ENCODE measurements at places on chromosomes 2 and 18.

- no peak for DNase-seq
Observed at GRCh38 chr2:2260696-2261268, 70.3 kb downstream of the MYT1L start.

DNA sequence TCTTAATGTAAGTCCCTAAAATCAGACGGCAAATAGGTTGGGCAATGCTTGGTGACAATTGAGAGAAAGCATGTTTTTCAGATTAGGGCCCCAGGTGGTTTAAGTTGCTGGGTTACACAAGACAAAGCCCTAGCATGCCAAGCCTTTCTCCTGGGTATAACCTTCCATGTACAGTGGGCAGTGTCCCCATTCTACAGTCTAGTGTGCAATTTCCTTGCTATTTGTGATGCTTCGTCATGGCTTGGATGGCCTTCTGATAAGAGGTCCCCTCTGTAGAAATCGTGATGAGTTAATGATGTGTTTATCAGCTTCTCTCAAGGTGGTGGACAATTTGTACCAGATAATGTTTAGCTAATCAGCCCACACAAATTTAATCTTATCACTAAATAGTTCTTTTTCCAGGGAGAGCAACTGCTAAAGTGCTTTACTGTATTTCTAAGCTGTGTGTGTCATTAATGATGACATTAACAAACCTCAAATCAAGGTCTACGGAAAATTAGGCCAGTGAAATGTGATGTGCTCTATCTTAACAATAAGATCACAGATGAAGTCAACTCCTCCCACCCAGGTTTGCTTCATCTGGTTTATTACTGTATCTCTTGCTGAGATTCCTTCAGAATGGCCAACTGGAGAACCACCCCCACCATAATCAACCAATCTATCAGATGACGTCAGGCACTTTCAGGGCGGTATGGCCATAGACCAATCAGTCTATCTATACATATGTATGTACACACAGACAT, 61.7 kb downstream of the PLB1 start:
- no peak for DNase-seq

DNA sequence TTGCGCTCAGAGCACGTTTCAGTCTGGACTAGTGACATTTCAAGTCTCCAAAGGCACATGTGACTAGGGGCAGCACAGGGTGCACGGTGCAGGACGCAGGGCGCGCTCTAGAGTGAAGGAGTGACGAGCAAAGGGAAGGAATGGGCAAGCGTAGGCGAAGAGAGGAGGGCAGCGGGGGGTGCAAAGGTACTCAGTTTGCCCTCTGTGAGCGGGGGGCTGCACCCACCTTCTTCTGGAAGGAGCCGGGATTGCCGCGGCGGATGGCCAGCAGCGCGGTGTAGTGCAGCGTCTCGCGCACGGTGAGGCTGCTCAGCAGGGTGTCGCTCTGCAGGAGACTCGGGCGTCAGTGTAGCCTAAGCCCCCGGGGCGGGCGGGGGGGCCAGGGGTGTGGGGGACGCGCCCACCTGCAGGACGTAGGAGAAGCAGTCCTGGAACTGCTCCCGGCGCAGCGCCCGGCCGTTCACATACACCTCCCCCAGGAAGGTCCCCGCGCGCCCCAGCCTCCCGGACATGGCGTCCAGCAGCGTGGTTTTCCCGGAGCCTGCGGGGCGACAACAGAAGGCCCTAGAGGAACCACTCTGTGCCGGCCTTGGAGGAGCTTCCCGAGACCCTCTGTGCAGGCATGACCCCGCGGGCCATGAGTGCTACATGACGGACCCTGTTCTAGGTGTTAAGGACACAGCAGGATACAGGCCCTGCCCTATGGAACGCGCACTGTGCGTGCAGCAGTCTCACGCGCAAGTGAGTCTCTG, 6.9 kb downstream of the ABCG5 start:
- no peak for DNase-seq

- DNase-seq, result no peak
Observed at GRCh38 chr2:110678457-110679336, 834 bp upstream of the BUB1 start.

- no peak for DNase-seq
Observed at GRCh38 chr2:180763263-180763989, 217.0 kb upstream of the UBE2E3 start.

DNA sequence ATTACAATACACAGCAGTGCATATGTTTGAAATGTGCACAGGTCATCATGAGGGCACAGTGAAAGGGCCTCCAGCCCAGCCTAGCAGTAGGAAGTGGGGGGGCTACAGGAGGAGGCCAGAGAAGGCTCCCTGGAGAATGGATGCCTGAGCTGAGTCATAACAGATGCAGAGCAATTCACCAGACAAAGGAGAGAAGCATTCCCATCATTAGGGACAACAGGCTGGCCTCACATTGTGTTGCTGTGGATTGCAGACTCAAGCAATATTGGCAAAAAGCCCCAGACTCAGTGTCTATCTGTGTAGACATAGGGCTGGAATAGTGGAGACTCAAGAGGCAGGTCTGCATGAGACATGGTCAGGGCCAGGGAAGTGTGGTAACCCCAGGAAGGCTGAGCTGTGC, 329.9 kb downstream of the DLGAP1 start:
- no peak for DNase-seq

DNA sequence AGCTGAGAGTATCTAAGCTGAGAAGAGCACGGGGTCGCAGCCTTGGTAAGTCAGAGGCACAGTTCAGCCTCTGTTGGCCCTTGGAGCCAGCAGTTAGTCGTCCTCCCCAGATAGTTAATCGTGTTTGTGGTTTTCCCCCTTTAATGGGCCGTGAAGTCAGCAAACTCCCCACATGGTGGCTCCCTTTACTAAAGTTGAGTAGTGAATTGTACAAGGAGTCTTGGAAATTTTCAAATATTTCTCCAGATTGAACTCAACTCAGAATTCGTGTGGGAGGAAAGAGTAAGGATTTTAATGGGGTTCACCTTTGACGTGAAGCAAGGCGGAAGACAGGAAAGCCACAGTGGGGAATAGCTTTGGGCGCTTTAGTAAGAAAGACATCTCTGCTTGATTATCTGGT, 2.4 kb upstream of the ADCYAP1 start:
- no peak for DNase-seq

- DNase-seq, result no peak
Observed at GRCh38 chr2:215290980-215291599, 20.8 kb upstream of the ATIC start.

DNA sequence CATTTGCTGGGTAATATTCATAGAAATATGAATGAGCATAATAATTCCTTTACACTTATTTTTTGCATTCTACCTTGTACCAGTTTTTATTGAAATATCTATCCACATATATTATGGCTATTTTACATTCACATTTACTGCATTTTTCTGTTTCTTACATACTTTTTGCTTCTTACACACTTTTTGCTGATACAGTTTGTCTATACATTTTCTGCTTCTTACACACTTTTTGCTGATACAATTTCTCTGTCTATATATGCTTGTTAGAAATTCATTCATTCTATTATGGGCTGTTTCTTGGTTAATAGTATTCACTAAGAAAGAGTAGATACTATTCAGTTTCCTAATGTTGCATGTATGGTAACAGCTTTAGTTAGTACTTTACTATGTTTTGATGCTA, 16.9 kb upstream of the STAMBP start:
- DNase-seq, result no peak

GRCh38 chr2:101930019-101930418, 61.7 kb upstream of the IL1R2 start:
- no peak for DNase-seq

DNA sequence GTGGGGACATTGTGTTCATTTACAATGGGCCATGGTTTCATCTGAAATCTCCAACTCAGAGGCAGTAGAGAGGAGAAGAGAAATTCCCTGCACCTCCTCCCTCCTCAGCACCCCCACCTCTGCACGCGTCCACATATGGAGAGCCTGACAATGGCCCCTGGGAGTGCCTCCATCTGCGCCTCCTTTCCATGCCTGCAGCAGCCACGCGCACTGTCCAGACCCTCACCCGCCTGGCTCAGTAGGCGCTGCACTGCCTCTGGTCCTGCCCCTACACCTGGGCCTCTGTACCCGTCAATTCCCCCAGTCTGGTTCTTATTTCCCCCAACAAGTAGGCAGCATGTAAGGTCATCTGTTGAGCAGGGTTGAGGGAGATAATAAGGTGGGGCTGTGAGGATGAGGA, 23.8 kb downstream of the MPHOSPH10 start:
- no peak for DNase-seq

DNA sequence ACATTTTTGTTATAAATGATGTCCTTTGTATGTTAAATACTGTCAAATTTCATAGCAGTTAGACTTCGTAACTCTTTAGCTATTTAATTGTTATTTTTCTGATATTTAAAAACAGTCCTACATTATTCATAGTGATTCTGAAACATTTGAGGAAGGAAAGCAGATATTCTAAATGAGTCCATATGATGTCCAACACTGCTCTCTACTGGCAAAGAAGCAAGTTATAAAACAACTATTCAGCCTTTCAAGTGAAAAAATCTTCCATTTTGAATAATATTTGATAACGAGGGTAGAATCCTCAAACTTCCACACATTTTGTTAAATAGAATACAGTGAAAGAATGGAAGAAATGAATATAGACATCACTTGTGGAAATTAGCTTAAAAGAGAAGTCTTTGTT, 220.8 kb downstream of the GULP1 start:
- peak; percentile 19 for DNase-seq

DNA sequence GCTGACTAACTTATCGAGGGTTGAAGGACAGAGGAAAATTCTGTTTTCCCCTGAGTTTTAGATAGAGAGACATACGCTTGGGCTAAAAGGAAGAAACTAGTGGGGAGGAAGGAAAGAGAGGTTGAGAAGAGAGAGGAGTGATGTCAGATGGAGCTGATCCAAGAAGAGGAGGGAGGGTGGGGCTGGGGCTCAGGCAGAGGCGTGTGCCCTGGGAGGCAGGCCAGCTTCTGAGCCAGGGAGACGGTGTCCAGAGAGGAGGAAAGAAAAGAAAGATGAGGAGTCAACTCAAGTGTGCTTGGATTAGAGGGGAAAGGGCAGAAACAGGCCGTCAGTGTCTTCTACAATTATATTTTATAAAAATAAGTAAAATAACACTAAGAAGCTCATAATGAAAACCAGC, 56.2 kb downstream of the EMILIN2 start:
- DNase-seq, result no peak

DNA sequence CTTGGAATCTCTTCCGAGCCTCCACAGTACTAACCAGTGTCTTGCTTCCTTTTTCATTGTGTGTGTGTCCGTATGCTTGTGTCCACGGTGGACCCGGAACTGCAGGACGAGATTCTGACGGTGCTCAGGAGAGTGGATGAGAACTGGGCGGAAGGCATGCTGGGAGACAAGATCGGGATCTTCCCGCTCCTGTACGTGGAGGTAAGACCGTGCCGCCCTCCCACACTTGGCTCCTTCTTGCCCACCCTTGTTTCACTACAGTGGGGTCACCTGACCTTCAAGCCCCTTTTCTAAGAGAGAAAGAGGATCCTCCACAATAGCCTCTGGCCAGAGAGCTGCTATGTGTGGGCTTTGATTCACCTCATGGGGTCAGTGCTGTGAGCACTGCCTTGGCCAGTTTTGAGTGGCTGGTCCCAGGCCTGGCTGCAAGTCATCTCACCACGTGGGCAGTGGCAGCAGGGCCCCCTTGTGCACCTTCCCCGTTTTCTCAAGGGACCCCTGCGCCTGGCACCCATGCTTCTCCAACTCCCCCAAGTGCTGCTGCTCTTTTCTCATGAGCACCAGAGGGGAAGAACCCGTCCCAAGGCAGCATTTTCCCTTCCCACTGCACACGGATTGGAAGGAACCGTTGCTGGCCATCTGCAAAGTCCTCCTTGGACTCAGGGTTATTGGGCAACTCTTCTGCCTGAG, 242.1 kb downstream of the SEPTIN10 start:
- no peak for DNase-seq

- no peak for DNase-seq
Observed at GRCh38 chr18:25814841-25815458, 275.5 kb downstream of the SS18 start.

- no peak for DNase-seq
Observed at GRCh38 chr2:11498543-11499034, 32.6 kb upstream of the E2F6 start.

DNA sequence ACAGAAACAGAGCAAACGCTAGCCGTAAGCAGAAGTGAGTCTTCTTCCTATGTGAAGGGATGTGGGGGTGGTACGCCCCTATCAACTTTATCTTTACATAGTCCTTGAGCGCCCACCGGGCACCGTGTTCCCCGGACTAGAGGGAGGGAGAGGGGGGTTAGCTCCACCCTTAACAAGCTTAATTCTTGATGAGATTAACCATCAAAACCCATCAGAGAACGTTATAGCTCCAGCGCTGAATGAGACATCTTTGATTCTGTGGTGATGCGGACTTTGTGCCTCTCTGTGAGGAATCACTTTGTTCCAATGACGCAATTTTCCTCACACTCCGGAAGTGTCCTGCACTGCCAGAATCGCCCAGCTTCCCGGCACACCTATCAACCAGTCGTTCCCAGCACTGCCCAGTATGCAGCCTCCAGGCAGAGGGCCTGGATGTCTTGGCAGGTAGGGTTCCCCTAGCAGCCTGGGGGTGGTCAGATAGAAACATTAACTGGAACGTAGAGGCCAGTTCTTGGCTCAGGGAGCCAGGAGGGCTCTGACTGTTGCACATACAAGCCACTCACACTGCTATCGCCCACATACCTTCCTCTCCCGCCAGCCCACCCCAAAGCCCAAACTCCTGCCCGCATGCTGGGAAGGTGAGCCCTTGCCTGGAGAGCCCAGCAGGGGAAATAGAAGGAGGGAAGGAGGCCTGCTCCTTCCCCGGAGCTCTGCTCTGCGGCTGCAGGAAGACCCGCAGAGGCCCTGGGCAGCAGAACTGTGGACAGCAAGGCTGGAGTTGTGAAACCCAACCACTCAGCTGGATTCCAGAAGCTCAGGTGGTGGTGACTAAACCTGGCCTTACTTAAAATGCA, 1.9 kb upstream of the ODC1 start:
- no peak for DNase-seq

DNA sequence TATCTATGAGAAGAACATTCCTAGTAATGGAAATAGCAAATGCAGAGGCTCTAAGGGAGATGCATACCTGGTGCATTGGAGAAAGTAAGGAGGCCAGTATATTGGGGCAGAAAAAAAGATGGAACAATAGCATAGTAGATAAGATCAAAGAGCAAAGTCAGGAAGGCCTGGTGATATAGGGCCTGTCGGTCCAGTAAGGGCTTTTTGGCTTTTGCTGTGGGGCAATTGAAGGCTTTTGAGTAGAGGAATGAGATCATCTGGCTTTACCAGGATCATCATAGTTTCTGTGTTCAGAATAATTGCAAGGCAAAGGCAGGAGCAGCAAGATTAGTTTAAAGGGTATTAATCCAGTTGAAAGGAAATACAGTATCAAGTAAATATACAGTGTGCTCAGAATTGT, 111.8 kb downstream of the EHBP1 start:
- DNase-seq, result no peak

DNA sequence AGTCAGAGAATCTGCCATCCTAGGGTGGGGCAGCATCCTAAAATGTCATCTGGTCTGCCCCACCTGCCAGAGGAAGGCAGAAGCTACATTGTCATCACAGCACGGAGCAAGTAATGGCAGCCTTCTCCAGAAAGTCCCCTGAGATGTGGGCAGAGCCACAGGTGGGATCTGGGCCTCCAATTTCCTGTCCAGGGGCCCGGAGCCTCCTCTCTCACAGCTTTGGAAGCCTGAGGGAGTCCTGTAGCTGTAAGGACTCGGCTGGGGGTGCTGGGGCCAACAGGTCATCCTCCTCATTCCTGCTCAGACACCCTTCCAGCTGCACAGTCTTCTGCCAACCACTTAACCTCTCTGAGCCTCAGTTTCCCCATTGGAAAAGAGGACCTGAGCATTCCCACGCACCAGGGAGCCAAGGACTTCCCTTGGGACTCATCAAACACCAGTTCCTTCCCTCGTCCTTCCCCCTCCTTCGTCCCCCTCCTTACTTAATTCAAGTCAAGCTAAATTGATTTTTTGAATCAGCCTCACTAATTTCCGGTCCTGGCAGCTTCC, 48.6 kb upstream of the ID2 start:
- DNase-seq, result no peak

- no peak for DNase-seq
Observed at GRCh38 chr2:111970453-111970852, 72.0 kb downstream of the MERTK start.
